ENCODE measurements at places on chromosomes 12 and 14. TPM values are rescaled to one million over a fixed set of nuclear protein-coding genes. Genes with fewer than 3 reads are reported as not detected.

The LRRC10 gene
- not detected for total RNA-seq

The AJUBA gene
- total RNA-seq, result 317 TPM

The KCNMB4 gene
- total RNA-seq, result 0.68 TPM

The WNK1 gene
- 314 TPM for total RNA-seq

The PROX2 gene
- total RNA-seq, result not detected

The ZNF84 gene
- 22.9 TPM for total RNA-seq

The PTCSC3 gene
- total RNA-seq, result not detected

The CLEC4A gene
- total RNA-seq, result under 0.01 TPM

The POTEG gene
- not detected for total RNA-seq

The AKAP3 gene
- total RNA-seq, result 1.7 TPM

The RPL10L gene
- not detected for total RNA-seq

The SERPINA12 gene
- total RNA-seq, result not detected

The CDKN3 gene
- 0.28 TPM for total RNA-seq

The DEGS2 gene
- total RNA-seq, result 1.2 TPM

The STON2 gene
- total RNA-seq, result 96.0 TPM

The SYNDIG1L gene
- total RNA-seq, result 0.14 TPM

The KITLG gene
- total RNA-seq, result 53.8 TPM

The HOXC6 gene
- not detected for total RNA-seq

The STYK1 gene
- 1.4 TPM for total RNA-seq

The ABCD2 gene
- total RNA-seq, result not detected

The FAM90A1 gene
- total RNA-seq, result not detected

The A2M gene
- not detected for total RNA-seq

The OR4E2 gene
- not detected for total RNA-seq

The HOXC9 gene
- not detected for total RNA-seq

The LDHB gene
- total RNA-seq, result 582 TPM

The SIX4 gene
- 7.9 TPM for total RNA-seq

The KRT74 gene
- not detected for total RNA-seq

The SLC41A2 gene
- 2.1 TPM for total RNA-seq

The TEX52 gene
- not detected for total RNA-seq

The TAC3 gene
- not detected for total RNA-seq

The SDSL gene
- total RNA-seq, result 9.6 TPM

The GPR68 gene
- 10.5 TPM for total RNA-seq

The AP5M1 gene
- 38.9 TPM for total RNA-seq

The KLRK1 gene
- not detected for total RNA-seq

The TTC9 gene
- 5.8 TPM for total RNA-seq

The C12orf54 gene
- total RNA-seq, result 3.5 TPM

The GPRC5D gene
- total RNA-seq, result not detected

The C14orf180 gene
- not detected for total RNA-seq

The KRT80 gene
- total RNA-seq, result 80.0 TPM

All from nasal cavity respiratory epithelium epithelial cell of viscerocranial mucosa (primary cell).